ENCODE measurements at places on chromosomes 7 and 10. TPM values are rescaled to one million over a fixed set of nuclear protein-coding genes. Genes with fewer than 3 reads are reported as not detected.

Gene GIMAP1
- 19.0 TPM for total RNA-seq

Gene FAM237B
- total RNA-seq, result not detected

Gene SPDYE2B
- not detected for total RNA-seq

Gene VAX1
- not detected for total RNA-seq

Gene OR9A2
- total RNA-seq, result not detected

Gene TMEM178B
- total RNA-seq, result 0.05 TPM

Gene CDK14
- not detected for total RNA-seq

Gene CALML5
- total RNA-seq, result not detected
